Lung (tissue), 17 donors: ENCODE measurements at places on chromosomes 1 and 21. TPM values are rescaled to one million over a fixed set of nuclear protein-coding genes. Genes with fewer than 3 reads are reported as not detected.

DNA sequence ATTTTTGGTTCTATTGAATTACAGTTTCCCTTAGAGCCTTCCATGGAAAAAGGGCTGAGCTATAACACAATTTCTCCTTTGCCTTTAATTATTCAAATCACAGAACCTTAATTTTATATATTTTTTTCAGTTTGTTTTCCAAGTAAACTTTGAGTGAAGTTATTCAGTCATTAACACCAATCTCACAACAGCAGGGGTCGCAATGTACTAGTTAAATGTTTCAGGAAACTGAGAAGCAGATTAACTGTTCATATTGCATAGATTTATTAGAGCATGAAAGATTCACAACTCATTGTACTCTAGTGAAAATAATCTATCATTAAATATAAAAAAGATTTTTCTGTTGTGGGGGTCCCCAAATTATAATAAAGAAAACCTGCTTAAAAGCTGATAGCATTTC is 64.1 kb downstream of the KIFAP3 start:
- no peaks in the 10 kb centered on the region for H3K27me3 ChIP-seq
- peaks cover 4% of the 10 kb centered on the region for H3K36me3 ChIP-seq
- no peak overlapping the region for H3K4me3 ChIP-seq
- DNase-seq, result peak; percentile 69
- H3K4me1 ChIP-seq, result no peaks in the 10 kb centered on the region

GRCh38 chr1:52057876-52058415 is 1.9 kb downstream of the BTF3L4 start:
- H3K4me3 ChIP-seq, result no peak overlapping the region
- no peak for DNase-seq
- peaks cover 8% of the 10 kb centered on the region for H3K36me3 ChIP-seq
- H3K27ac ChIP-seq, result no peak overlapping the region
- H3K4me1 ChIP-seq, result peaks cover 8% of the 10 kb centered on the region
- H3K27me3 ChIP-seq, result no peaks in the 10 kb centered on the region

GRCh38 chr1:11170102-11170501 is 19.1 kb upstream of the ANGPTL7 start:
- H3K4me3 ChIP-seq, result no peak overlapping the region

- H3K36me3 ChIP-seq, result no peaks in the 10 kb centered on the region
- no peak overlapping the region for H3K4me3 ChIP-seq
- no peaks in the 10 kb centered on the region for H3K4me1 ChIP-seq
- H3K27me3 ChIP-seq, result no peaks in the 10 kb centered on the region
- no peak overlapping the region for H3K27ac ChIP-seq
Observed at GRCh38 chr1:224785040-224785328, 144.5 kb upstream of the DNAH14 start.

- H3K4me3 ChIP-seq, result no peak overlapping the region
- H3K27me3 ChIP-seq, result no peaks in the 10 kb centered on the region
- no peak overlapping the region for H3K27ac ChIP-seq
- DNase-seq, result peak; percentile 8
Observed at GRCh38 chr21:41754479-41754891, 12.4 kb downstream of the RIPK4 start.

DNA sequence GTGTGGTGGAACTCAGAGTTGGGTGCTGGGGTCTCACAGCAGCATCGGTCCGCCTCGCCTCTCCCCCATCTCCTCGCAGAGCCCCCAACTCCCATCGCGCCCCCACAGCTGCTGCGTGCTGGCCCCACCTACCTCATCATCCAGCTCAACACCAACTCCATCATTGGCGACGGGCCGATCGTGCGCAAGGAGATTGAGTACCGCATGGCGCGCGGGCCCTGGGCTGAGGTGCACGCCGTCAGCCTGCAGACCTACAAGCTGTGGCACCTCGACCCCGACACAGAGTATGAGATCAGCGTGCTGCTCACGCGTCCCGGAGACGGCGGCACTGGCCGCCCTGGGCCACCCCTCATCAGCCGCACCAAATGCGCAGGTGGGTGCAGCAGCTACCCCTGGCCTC is 24.2 kb downstream of the PTPRU start:
- no peak overlapping the region for H3K27ac ChIP-seq
- peaks cover 3% of the 10 kb centered on the region for H3K27me3 ChIP-seq
- no peak overlapping the region for H3K4me3 ChIP-seq
- peaks cover 19% of the 10 kb centered on the region for H3K4me1 ChIP-seq
- peak; percentile 11 for DNase-seq

DNA sequence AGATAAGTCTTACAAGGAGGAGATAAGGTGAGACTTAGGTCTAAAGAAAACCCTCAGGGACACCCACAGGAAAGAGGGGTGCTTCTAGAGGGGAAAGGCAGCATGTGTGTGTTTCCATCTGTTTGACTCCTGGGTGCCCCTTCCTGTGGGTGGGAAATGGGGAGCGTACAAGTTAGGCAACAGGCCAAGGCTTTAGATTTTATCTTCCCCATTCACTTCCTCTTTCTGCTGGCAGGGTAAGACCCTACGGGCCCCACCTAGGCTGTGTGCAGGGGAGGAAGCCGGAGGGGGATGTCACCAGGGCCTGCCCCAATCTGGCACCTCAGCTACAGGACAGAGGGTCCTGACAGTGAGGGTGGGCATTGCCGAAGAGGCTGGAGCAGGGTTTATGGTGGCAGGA is 2.5 kb upstream of the OLIG1 start:
- H3K27me3 ChIP-seq, result peaks cover 88% of the 10 kb centered on the region
- H3K27ac ChIP-seq, result no peak overlapping the region
- no peak overlapping the region for H3K4me3 ChIP-seq
- DNase-seq, result no peak
- no peaks in the 10 kb centered on the region for H3K4me1 ChIP-seq

DNA sequence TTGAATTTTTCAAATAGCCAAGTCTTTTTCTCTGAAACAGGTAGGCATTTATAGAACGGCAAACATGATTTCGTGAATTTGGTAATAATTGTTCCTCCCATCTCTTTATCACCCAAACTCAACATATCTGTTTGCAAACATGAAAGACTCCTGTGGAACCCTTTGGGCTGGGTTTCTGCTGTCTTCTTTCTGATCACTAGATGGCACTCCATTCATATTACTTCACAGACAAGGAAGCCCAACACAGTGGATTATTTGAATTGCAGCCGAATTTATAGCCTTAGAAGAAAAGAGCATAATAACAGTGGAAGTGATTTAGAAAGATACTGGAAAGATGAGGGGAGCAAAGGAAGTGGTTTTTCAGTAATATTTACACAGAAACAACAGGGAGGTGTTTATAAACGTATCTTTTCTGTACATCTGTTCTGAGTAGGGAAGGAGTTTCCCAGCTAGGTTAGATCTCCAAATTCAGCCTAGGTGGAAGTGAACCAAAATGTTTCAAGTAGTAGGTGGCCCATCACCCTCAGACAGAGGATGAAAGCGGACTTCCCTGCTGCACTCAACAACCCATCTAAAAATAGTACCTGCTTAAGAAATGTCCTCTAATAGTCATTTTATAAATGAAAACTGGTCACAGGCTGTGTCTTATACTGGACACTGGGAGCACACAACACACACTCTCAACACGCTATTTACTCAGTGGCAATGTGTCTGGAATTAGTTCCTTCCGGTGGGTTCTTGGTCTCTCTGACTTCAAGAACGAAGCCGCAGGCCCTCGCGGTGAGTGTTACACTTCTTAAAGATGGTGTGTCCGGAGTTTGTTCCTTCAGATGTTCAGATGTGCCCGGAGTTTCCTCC is 67.6 kb downstream of the MAP3K21 start:
- no peaks in the 10 kb centered on the region for H3K27me3 ChIP-seq
- H3K4me1 ChIP-seq, result no peaks in the 10 kb centered on the region
- H3K4me3 ChIP-seq, result no peak overlapping the region
- peak; percentile 15 for DNase-seq
- no peaks in the 10 kb centered on the region for H3K36me3 ChIP-seq

DNA sequence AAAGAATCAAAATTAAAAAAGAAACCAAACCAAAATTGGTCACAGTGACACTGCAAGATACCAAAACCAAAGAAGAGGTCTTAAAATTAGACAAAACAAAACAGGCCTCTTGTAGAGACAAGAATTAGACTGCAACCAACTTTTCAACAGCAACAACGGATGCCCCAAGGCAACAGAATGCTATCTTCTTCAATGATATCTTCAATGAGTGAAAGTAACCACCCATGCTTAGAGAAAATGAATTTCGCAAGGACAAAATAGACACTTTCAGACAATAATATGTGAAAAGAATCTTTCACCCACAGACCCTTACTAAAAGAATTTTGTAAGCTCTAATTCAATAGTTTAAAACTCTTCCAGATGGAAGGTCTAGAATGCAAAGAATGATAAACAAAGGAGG is 41.7 kb downstream of the USP48 start:
- no peak for DNase-seq
- H3K27me3 ChIP-seq, result no peaks in the 10 kb centered on the region
- peaks cover 2% of the 10 kb centered on the region for H3K36me3 ChIP-seq
- no peaks in the 10 kb centered on the region for H3K4me1 ChIP-seq

GRCh38 chr1:207868251-207868773 is 42.6 kb downstream of the CD34 start:
- peak; percentile 26 for DNase-seq
- H3K36me3 ChIP-seq, result no peaks in the 10 kb centered on the region
- peak overlapping the region; percentile 85 for H3K4me3 ChIP-seq
- H3K27me3 ChIP-seq, result no peaks in the 10 kb centered on the region
- peaks cover 11% of the 10 kb centered on the region for H3K4me1 ChIP-seq
- peak overlapping the region; percentile 92 for H3K27ac ChIP-seq

- DNase-seq, result no peak
- no peak overlapping the region for H3K4me3 ChIP-seq
- H3K27ac ChIP-seq, result no peak overlapping the region
- H3K27me3 ChIP-seq, result no peaks in the 10 kb centered on the region
Observed at GRCh38 chr21:14241297-14241696, 25.3 kb downstream of the RBM11 start.

DNA sequence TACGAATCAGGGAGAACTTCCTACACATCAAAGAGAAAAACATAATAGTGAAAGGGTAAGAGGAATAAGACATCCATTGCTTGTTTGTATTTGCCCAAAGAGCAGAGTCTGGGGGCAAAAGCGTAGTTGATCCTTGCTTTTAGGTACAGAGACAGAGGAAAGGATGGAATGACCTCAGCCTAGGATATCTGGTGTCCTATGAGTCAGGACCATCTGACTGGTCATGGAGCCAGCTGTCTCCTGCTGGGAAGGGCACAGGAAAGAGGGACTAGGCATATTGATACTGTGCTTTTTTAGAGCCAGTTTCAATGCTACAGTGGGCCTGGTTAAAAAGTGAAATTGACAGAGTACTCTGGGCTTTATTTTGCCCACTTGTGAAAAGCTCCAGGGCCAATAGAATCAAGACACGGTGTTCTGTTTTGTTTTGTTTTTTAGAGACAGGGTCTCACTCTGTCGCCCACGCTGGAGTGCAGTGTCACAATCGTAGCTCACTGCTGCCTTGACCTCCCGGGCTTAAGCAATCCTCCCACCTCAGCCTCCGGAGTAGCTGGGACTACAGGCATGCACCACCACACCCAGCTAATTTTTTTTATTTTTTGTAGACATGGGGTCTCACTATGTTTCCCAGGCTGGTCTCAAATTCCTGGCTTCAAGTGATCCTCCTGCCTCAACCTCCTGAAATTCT is 3.2 kb downstream of the PLEKHO1 start:
- peaks cover 32% of the 10 kb centered on the region for H3K4me1 ChIP-seq
- peak overlapping the region; percentile 37 for H3K27ac ChIP-seq
- no peak overlapping the region for H3K4me3 ChIP-seq
- DNase-seq, result no peak
- no peaks in the 10 kb centered on the region for H3K27me3 ChIP-seq

DNA sequence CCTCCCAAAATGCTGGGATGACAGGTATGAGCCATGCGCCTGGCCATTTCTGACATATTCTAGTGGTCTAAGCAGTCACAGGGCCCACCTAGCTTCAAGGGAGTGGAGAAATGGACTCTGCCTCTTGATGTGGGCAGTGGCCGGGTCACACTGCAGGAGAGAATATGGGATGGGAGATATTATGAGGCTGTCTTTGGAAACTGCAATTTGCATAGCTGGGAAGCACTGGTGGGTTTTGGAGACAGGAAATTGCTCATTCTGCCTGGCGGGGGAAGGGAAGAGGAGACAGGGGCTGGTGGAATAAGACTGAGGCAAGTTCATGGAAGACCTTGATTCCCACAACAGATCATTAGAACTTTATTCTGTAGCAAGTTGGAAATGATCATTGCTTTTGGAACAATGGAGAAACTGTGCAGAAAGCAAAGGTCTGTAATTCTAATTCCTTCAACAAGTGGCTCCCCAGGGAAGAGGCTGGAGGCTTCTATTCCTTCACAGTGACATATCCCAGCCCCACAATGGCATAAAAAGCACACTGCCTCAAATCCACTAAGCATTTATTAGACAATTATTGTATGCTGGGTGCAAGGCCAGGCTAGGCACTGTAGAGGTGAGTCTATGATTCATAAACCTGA is 10.5 kb downstream of the NCMAP start:
- H3K36me3 ChIP-seq, result no peaks in the 10 kb centered on the region
- H3K27me3 ChIP-seq, result no peaks in the 10 kb centered on the region
- DNase-seq, result no peak
- no peak overlapping the region for H3K4me3 ChIP-seq
- H3K4me1 ChIP-seq, result no peaks in the 10 kb centered on the region

GRCh38 chr21:24844671-24845070 is 762.6 kb downstream of the MRPL39 start:
- DNase-seq, result peak; percentile 17
- no peaks in the 10 kb centered on the region for H3K4me1 ChIP-seq
- H3K36me3 ChIP-seq, result no peaks in the 10 kb centered on the region
- no peak overlapping the region for H3K4me3 ChIP-seq
- H3K27ac ChIP-seq, result no peak overlapping the region
- no peaks in the 10 kb centered on the region for H3K27me3 ChIP-seq

DNA sequence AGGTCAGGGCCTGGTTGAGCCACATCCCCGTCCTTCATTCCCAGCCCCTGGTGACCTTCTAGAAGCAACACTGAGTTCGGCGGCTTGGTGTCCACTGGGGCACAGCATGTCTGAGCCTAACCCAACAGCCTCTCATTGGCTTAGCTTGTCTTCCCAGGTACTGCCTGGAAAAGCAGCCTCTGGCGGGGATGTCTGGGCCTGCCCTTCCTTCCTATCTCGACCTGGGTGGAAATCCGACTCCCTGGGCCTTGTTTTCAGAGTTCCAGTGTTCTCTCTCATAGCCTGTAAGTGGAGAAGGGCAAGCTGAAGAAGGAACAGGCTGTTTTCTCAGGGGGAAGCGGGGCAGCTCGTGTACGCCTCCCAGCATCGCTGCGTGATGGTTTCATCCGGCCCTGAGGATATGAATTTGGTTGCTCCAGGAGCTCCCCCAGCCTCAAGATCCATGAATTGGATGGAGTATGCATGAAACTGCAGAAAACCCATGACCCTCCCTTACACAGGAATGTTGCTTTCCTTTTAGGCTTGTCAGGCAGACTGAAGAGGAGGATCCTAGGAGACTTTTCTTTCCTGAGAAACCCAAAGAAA is 116.5 kb upstream of the IRF2BP2 start:
- H3K27me3 ChIP-seq, result no peaks in the 10 kb centered on the region
- H3K27ac ChIP-seq, result peak overlapping the region; percentile 98
- no peak overlapping the region for H3K4me3 ChIP-seq
- peaks cover 29% of the 10 kb centered on the region for H3K4me1 ChIP-seq

The LCE1B gene
- total RNA-seq, result not detected

The KRTAP21-2 gene
- not detected for total RNA-seq

The IKBKE gene
- total RNA-seq, result 7.5 TPM
